Stimulated activated CD8-positive, alpha-beta memory T cell treated with anti-CD3 and anti-CD28 coated beads, Interleukin-15, amount 100 ng/mL, for 48 hours (primary cell): ENCODE measurements at places on chromosomes 2 and 18.
A peak's percentile ranks its signal among the peaks of the same experiment; 100 is the strongest.

DNA sequence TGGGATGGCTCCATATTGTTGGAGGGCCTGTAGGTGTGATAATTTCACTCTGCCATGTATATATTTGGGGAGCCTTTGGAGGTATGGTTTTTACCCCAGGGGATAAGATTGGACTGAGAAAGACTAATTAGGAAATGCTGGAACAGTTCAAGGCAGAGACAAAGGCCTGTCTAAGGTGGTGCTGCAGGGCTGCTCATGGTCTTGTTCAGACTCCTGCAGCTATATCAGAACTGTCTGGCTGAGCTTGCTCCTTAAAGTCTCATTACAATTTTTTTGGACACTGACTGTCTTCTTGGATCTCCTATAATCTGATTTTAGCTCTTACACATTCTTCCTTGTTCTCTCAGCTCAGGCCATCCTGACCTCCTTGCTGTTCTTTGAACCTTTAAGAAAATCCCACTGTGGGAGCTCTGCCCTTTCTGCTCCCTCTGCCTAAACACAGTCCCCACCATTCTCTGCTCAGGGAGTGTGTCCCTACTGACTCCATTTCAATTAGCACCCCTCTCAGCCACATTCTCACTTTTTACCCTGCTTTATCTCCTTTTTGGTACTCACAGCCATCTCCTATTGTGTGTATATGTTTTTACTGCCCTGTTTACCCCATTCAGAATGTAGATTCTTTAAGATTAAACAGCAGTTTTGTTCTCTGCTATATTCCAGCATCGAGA is 468.7 kb upstream of the FANCL start:
- DNase-seq, result no peak

- no peak for DNase-seq
These were observed 99.4 kb downstream of the NEDD4L start for GRCh38 chr18:58143386-58143785.

- no peak for DNase-seq
These were observed 575.4 kb downstream of the ARHGAP15 start for GRCh38 chr2:143704451-143705106.

GRCh38 chr2:132477962-132478361 is 61.4 kb downstream of the GPR39 start:
- DNase-seq, result no peak

DNA sequence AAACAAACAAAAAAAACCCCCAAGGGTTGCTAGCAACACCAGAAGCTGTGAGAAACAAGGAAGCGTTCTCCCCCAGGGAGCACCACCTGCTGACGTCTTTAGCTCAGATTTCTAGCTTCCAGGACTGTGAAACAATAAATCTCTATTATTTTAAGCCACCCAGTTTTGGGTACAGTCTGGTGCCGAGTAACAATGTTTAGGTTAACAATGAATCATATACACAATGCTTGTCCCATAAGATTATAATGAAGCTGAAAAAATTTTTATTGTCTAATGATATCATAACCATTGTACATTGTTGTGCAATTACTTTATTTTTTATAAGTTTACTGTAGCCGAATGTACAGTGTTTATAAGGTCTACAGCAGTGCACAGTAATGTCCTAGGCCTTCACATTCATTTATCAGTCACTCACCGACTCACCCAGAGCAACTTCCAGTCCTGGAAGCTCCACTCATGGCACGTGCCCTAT is 72.1 kb upstream of the CAB39 start:
- DNase-seq, result no peak

- DNase-seq, result no peak
These were observed 52.3 kb downstream of the CD226 start for GRCh38 chr18:69895066-69896047.

DNA sequence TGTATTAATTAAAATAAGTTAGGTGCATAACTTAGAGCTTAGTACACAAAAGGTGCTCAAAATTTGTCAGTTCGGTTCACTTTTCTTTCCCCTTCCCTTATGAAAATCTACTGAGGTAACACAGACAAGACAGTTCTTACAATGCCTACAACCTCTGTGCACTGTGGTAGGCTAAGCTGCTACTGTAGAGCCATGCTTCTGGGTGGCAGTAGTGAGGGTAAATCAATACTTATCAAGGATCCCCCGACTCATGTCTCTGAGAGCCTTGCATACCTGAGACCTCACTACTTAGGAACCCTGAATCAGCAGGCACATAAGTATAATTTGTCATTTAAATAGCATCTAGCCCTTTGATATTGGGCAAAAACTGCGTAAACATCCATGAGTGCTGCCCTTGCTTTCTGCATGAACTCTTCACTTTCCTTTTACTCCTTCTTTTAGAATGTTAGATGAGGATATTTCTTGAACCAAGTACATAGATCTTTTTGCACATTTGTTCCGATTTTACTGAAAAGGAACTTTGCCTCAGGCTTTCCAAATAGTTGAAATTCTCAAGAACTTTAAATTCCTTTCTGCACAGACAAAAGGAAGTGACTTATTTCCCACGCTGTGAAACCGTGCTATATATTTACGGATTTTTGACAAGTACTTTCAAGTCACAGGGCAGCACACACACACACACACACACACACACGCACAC is 234.4 kb downstream of the TRIB2 start:
- no peak for DNase-seq

DNA sequence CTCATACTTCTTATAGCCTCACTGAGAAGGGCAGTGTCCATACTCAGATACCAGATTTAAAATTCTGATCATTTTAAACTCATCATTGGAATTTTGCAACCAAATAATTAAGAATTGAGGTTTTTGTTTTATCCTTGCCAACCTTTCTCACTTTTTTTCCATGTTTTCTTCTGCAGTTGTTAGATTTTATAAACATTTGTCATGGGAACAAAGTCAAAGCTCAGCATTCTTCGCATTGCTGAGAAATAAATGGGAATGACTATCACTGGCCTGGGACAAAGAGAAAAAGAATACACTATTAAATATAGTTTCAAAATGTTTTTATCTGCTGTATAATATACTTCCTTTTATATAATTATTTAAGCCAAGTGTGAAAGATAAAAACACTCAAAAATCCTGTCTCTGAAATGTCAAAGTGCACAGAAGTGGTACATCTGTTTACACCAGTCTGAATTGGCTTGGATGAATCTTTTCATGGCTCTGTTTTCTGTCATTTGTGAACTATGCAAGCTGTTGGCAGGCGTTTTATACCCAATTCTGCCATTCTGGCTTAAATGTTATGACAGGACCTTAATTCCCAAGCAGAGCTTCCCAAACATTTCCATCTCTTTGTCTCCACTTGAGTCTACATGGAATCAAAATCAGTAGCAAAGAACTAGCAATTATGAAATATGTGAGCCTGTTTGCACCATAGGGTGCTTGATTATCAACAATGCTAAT is 249.3 kb upstream of the SYT4 start:
- DNase-seq, result no peak

DNA sequence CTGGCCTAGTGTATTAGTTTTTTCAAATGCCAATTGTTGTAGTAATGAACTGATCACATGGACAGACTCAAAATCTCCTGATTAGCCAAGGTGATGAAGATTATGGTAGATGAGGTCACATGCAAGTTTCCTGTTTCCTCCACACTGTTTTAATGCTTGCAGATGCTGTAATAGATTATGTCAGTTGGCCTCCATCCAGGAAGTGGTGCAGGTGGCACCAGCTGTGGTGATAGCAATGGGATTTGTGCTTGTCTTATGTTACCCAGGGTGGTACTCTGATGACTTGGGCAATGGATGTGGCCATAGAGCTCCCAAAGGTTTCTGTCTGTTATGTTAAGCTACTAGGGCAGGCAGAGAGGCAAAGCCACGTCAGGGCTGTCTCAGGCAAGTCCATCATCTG is 332.9 kb upstream of the DDX18 start:
- DNase-seq, result no peak

DNA sequence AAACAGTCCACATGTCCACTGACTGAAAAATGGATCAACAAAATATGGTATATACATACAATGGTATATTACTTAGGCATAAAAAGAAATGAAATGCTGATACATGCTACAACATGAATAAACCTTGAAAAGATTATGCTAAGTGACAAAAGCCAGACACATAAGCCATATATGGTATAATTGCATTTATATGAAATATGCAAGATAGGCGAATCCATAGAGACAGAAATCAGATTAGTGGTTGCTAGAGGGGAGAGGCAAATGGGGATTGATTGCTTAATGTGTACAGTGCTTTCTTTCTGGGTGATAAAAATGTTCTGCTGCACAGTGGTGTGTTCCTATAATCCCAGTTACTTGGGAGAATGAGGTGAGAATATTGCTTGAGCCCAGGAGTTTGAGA is 171.0 kb downstream of the CYP26B1 start:
- DNase-seq, result no peak

- DNase-seq, result no peak
These were observed 368.5 kb upstream of the CNTNAP5 start for GRCh38 chr2:123656590-123656989.

GRCh38 chr18:57984490-57985115 is 59.4 kb upstream of the NEDD4L start:
- DNase-seq, result no peak

- DNase-seq, result peak; percentile 57
These were observed 36.6 kb downstream of the COPS8 start for GRCh38 chr2:237122214-237122666.

GRCh38 chr2:202104286-202104870 is 31.3 kb downstream of the KIAA2012 start:
- DNase-seq, result peak; percentile 30

DNA sequence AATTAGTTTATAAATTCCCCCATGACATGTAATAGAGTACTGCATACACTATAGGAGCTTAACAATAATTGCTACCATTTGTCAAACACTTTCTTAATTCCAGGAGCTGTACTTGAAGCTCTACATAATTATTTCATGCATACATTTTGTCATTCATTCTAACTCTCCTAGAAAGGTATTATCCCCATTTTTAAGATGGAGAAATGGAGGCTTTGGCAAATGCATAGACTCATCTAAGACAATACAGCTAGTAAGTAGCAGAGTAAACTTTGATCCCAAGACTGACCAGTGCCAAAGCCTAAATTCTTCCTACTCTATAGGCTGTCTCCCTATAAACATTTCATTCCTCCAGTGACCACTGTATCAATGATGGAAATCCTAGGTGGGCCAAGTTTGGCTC is 42.6 kb upstream of the TMEM247 start:
- DNase-seq, result no peak

DNA sequence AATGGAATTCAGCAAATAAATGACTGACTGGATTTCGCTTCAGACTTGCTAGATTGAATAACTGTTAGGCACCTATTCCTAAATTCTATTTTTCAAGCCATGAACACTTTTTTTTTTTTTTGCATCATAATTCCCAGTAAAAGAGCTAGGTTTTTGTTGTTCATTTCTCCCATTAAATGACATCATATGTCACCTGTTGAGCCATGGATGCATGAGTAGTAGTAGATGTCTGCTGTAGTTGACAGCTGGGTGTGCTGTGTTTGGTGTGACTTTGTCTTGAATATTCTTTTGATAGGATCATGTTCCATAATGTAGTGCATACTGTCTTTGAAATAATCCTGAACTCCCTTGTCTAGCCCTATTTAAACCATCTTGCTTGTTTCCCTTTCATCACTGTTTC is 115.2 kb downstream of the RAB3GAP1 start:
- no peak for DNase-seq

DNA sequence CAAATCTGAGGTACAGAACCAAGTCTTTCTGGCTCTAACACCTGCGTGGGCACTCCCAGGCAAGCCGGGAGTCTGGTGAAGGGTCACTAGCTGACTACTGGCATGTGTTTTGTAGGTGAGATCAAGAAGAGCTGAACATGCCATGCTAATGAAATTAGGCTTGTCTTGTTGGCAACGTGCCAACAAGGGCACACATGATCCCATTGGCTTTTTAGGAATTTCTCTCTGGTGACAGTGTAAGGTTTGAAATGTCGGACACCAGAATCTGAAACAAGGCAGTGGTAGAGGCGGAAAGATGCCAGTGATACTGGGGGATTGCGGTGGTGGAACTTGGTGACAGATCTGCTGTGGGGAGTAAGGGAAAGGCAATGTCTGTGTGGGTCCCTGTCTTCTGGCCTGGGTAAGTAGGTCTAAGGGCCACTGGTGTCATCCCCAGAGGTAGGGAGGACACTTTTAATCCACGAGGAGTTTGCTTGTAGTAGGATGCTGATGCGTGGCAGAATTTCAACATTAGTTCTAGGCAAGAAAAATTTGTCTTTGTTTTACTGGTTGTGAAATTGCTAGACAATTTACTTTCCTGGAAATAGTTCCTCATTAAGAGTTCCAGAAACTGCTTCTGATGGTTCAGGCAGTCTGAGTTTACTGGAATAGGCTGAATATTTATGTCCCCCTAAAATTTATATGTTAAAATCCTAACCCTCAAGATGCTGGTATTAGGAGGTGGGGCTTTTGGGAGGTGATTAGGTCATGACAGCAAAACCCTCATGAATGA is 52.6 kb upstream of the ACMSD start:
- no peak for DNase-seq

- peak; percentile 52 for DNase-seq
These were observed 1.5 kb downstream of the EFR3B start for GRCh38 chr2:25043241-25043867.

DNA sequence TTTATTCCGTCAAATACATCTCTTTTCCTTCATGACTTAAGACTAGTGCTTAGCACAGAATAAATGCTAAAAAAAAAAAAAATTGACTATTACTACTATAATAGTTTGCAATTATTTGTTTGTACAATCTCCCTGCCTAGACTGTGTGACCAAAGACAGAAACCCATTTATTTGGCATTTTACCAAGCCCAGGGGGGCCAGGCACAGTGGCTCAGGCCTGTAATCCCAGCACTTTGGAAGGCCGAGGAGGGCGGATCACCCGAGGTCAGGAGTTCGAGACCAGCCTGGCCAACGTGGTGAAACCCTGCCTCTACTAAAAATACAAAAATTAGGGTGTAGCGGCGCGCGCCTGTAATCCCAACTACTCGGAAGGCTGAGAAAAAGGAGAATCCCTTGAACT is 1.4 kb downstream of the ASB3 start:
- no peak for DNase-seq

DNA sequence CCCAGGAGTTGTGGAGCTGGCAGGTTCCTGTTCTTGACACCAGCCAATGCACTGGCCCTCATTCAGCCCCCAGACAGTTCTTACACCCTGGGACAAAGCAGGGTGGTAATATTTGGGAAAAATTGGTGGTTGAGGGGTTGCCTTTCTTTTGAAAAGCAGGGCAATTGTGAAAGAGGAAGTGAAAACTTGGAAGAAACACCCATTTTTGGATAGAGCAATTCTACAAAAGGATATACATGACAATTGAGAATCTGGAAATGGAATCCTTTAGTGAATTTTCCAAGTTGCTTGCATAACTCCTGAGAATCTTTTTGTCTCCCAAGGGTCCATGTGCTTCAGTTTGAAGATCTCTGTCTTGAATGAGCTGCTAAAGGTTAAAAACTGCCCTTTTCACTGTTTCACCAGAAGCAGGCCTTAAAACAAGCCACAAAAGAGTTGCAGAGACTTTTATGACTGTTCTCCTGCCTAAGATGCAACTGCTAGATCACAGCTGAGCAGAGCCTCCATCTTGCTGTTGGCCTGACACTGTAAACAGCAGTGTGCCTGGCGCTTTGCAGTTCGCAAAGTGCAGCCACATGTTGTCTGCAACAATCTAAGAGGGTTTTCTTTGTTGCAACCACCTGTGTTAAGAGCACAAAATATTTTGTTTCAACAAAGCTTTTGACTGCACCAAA is 11.8 kb downstream of the COL4A4 start:
- no peak for DNase-seq

GRCh38 chr2:49032936-49033335 is 121.4 kb downstream of the FSHR start:
- DNase-seq, result no peak

- no peak for DNase-seq
These were observed 83.7 kb upstream of the PROKR1 start for GRCh38 chr2:68559692-68560091.

- no peak for DNase-seq
These were observed 172.0 kb downstream of the MIB1 start for GRCh38 chr18:21912339-21913239.
